Thyroid gland (tissue), 4 donors: ENCODE measurements at places on chromosomes 16 and 17. TPM values are rescaled to one million over a fixed set of nuclear protein-coding genes. Genes with fewer than 3 reads are reported as not detected.

GRCh38 chr17:12773153-12773552 lies 16.1 kb upstream of the ARHGAP44 start:
- DNase-seq, result no peak

- DNase-seq, result peak; percentile 72
Observed at GRCh38 chr17:18889658-18890057, 31.7 kb downstream of the PRPSAP2 start.

DNA sequence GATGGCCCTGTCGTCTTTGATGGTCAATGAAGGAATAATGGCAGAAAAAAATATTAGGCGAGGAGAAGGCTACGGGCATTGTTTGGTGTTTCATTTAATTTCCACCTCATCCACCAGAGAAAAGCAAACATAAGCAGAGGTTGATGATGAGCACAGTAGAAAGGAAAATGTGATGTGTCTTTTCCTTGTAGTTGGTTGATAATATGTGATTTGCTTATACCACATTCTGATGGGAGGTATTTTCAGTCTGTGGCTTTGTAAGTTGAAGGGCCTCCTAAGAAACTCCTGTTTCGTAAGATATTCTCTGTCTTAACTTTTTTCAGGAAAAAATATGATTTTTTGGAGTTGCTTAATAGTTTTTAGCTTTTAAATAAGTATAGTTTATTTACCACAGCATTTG lies 215.7 kb downstream of the PRKCA start:
- no peak for DNase-seq

- DNase-seq, result no peak
Observed at GRCh38 chr16:30068750-30069610, 3.4 kb downstream of the ALDOA start.

DNA sequence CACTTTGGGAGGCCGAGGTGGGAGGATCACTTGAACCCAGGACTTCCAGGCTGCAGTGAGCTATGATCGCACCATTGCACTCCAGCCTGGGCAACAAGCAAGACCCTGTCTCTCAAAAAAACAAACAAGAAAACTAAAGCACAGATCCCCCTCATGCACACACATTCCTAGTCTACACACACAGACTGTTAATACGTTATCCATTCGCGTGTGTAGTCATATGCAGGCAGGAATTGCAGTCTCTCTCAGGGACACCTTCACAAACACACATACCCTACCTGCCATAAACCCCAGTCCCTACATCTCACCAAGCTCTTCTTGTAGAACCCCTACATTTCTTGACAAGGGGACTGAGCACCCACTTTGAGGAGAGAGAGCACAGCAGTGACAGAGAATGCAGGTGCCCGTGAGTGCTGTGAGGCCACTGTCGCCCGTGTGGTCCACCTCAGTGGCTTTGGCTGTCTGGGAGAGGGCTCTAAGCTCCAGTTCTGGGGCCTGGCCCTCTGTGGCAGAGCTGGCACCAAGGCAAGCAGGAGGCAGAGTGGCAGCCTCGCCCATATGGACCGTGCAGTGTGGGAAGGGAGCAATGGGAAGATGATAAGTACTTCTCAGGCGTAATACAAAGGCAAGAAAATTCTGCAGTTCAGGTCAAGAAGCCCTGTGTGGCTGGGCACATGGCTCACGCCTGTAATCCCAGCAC lies 59.0 kb upstream of the RPH3AL start:
- DNase-seq, result no peak

- no peak for DNase-seq
Observed at GRCh38 chr17:4585638-4585994, 1.3 kb downstream of the SMTNL2 start.

- no peak for DNase-seq
Observed at GRCh38 chr16:85395913-85396878, 216.9 kb upstream of the GSE1 start.

DNA sequence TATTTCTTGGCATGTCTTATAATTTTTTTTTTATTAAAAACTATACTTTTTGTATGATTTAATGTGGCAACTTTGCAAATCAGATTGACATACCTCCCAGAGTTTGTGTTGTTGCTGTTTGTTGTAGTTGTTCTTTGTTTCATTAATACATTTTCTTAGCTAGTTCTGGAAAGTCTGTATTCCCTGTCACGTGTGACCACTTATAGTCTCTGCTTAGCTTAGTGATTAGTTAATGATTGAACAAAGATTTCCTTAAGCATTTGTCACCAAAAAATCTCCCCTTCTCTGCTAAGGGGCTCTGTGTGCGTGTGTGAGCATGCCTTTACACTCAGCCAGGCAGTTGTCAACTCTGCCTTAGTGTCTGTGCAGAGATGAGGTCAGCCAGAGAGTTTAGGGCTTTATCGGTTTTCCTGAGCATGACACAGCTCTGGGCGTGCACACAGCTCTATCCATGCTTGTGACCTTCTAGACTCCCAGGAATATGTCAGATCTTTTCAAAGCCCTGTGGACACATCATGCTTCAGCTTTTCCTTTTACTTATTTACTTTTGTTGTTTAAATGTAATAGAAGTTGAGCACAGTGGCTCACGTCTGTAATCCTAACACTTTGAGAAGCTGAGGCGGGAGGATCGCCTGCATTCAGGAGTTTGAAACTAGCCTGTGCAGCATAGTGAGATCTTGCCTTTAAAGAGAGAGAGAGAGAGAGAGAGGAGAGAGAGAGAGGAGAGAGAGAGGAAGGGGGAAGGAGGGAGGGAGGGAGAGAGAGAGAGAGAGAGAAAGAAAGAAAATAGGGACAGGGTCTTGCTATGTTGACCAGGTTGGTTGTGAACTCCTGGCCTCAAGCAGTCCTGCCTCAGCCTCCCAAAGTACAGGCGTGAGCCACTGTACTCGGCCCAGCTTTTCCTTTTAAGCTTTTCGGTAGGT lies 21.9 kb downstream of the DNAI2 start:
- no peak for DNase-seq

DNA sequence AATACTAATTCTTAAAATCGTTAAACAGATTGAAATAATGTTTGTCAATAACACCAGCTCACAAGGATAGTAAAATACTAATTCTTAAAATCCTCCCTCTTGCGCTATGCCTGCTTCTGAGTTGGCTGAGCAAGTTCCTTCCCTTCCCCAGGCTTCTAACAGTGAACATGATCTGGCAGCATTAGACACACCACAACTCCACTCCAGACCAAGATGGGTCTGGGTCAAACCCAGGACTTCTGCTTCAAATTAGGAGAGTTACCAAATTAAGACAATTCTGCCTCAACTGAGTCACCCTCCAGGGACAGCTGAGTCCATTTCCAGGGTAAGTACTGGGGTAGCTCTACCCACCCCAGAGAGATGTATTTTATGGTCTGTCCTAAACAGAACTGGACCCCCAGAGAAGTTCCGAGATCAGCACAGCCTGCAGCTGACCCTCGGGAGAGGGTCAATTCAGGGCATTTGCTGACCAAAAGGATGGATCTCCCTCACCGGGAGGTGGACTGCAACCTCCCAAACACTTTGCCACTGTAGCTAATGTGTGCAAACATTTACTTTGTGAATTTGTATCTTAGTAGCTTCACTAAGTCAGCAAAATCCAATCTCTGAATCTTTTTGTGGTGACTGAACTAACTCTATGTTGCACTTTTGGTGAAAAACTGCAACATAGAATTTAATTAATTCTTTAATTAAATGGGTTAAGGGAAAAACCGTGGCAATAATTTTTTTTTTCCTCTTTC lies 48.8 kb downstream of the ADCY9 start:
- DNase-seq, result no peak

DNA sequence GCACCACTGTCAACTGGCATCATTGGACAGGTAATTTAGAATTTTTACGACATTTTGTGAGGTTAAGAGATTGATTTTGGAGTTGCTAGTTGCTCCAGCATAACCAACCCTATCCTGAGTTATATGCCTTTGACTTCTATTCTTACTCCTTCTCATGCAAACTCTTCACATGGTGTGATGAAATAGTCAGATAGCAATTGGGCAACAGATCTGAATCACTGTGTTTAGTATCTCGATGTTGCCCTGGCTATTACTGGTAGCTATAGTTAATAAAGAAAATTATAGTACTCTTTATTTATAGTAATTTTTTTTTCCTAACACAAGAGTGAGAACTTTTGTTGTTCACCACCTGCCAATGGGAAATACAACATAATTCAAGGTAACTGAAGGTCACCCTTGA lies 494.8 kb upstream of the TOM1L1 start:
- no peak for DNase-seq

CYGB gene
- total RNA-seq, result 29.2 TPM

ZACN gene
- not detected for total RNA-seq

MSLN gene
- not detected for total RNA-seq

METTL23 gene
- total RNA-seq, result 53.8 TPM
